NCI-H1436 treated with DMSO at 0.1 percent for 48 hours (cell line): ENCODE measurements at places on chromosomes 2 and 18.

DNA sequence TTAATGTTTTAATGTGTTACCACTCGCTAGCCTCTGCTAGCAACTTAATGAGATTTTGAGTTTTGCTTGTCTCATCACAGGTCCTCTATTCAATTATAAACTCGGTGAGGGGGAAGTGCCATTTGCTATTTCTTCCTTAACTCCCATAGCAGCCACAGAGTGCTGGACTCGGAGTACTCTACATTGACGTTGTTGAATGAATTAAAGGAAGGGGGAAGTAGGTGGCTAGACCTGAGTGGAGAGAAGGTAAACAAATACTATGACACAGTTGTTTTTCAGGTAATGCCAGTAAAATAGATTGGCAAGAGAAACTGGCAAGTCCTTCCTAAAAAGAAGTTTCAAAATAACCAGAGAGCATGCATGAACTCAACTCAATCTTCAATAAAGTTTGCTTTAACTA lies 339.3 kb downstream of the HRH4 start:
- DNase-seq = no peak

DNA sequence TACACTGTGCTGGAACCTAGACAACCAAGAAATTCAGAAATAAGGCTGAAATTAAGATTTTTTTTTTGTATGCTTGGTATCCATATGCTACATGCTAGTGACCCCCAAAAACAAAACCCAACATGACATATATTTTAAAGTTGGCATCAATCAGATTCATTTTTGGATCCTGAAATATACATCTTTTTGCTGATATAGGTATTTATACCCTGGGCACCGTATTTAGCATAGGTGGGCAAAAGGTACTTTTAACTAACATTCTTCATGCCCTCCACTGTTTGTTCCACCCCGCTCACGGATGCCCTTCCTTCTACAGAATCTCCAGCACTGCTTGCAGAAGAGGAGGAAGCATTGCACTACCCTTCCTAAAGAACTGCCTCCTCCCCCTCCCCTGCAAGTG lies 52.6 kb downstream of the SPOPL start:
- DNase-seq = no peak

- DNase-seq = no peak
These were observed 8.8 kb downstream of the PLCL1 start for GRCh38 chr2:197813093-197813787.

GRCh38 chr2:109131777-109132176 lies 2.8 kb downstream of the SH3RF3 start:
- DNase-seq = no peak

DNA sequence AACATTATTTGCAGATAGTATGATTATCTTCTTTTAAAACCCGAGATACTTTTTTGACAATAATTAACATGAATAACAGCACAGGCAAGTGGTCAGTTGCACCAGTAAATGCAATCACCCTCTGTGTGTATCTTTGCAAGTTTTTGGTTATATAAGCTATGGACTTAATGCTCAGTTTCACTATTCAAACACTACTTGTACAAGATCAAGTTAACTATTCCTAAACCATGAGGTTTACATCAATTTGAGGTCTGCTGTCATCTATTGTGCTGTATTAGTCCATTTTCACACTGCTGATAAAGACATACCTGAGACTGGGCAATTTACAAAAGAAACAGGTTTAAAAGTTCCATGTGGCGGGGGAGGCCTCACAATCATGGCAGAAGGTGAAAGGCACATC lies 323.2 kb downstream of the NR4A2 start:
- DNase-seq = no peak

- DNase-seq = no peak
These were observed 8.0 kb downstream of the SP100 start for GRCh38 chr2:230423851-230424458.

GRCh38 chr2:15941481-15941850 lies 1.1 kb downstream of the MYCN start:
- DNase-seq = no peak

GRCh38 chr2:62338111-62338510 lies 142.2 kb downstream of the B3GNT2 start:
- DNase-seq = no peak

DNA sequence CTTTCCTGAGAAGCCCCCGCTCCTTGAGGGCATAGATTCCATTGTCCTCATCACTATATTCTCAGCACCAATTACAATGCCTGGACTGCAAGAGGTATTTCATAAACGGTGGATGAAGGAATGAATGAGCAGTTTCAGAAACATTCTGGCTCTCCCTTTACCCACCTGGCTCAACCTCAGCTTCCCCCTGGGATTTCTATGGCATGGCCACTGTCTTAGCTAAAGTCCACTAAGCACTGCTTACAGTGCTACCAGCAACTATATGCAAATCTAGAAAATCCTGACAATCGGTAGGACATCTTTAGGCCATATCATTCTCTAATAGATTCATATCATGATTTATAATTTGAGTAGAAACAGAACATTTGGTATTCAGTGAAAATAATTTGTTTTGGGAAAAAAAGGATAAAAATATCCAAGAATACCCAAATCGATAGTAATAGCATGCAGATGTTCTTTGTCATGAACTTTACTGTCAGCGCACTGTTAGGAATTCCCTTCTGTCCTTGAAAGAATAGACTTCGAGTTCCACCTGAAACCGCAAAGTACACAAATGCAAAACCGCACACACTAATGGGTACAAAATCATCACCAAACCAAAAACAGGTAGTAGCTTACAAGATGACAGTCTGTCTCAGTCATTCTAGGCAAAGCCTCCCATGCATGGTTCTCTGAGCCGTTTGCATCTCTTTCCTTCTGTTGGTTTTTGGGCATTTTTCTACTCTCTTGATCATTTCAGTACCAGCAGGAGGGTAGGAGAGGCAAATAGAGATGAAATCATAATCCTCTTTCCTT lies 303.6 kb upstream of the ID2 start:
- DNase-seq = no peak

GRCh38 chr18:59569390-59569791 lies 127.8 kb downstream of the CCBE1 start:
- DNase-seq = no peak

GRCh38 chr18:55250768-55251173 lies 291.5 kb upstream of the CCDC68 start:
- DNase-seq = no peak

- no peak for DNase-seq
These were observed 12.9 kb upstream of the GEMIN6 start for GRCh38 chr2:38765149-38765548.

DNA sequence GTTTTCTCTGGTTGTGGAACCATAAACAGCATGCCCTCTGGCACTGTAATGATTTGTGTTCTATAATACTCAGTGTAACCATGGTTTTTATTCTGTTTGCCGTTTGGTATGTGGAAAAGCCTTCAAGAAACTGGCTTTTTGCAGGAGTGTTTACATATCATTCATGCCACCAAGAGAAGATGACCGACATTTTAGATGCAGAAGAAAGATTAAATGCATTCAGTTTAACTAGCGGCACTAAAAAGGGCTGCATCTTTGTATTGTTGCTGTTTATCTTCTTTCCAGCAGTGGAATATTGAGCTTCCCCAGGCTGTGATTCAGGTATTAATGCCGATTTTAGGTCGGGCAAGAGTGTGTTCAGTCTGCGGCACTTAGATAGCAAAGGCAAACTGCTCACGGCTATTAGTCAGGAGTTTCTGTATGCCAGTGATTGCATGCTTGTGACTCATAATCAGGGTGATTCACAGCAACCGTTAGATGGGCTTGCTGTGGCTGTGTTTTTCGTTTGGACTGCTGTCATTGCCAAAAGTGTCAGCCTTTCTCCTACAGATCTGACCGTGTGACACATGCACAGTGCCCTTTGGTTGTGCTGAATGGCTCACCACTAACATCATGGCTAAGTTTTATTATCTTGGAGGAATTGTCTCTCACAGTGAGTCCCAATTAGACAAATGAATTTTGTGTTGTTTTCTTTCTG lies 479.7 kb downstream of the PARD3B start:
- DNase-seq = no peak

DNA sequence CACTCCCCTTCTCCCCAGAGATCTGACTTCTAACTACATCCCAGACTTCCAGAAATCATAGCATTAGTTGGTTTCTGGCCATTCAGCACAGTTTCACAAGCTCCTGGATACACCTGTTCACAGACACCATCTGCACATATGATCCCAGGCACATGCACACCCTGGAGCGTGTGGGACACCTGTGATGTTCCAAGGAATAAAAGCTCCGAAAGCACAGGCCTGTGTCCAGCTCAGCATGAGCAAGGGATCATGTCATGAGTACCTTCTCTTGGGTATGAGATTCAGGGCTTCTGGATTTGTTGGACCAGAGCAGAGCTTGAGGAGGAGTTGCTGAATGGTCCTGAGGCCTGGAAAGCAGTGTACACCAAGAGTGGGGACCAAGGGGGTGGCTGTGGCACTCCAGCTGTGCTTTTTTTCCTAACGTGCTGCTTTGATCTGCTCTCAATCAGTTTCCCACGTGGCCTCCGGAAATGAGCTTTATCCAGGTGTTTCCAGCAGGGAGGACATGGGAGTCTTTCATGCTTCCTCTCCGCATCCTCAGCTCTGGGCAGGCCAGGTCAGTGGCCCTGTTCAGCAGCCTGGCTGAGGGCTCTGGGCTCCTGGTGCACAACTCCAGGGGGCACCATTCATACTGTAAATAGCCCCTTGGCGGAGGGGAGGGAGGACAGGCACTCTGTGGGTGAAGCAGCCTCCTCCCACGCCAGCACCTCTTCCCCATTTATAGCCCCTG lies 1.8 kb downstream of the DYSF start:
- no peak for DNase-seq

GRCh38 chr2:84858123-84858522 lies 22.8 kb downstream of the TRABD2A start:
- no peak for DNase-seq

DNA sequence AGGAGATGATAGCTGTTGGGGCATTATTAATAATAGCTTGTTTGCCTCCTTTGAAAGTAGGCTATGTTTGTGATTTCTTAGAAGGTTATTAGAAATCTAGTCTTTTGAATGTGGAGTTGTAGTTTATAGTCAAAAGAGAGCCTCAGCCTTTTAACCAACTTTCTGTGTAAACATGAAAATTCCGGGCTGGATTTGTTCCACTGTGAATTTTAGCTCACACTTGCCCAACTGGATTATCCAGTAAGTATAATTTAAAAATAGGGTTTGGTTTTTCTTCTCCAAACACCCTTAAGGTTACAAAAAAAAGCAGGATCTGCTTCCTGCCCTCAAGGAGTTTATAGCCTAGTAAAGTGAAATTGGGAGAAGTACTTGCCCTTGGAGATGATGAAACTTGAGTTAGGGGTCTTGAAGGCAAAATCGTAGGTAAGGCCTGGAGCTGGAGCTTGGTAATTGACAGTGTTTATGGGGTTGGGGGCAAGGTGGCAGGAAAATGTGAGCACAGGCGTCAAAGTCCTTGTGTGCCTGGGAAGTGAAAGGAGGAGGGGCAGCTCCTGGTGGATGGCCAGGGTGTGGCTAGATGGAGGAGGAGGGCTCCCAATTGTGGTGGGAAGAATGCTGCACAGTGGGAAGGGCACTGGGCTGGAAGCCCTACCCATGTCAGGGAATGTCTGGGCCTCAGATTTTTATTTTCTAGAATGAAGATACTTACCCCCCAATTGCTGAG lies 21.3 kb downstream of the ITGA6 start:
- DNase-seq = no peak

GRCh38 chr2:37357530-37357929 lies 13.1 kb downstream of the QPCT start:
- DNase-seq = no peak

GRCh38 chr2:189997016-189997415 lies 65.5 kb downstream of the MSTN start:
- no peak for DNase-seq

DNA sequence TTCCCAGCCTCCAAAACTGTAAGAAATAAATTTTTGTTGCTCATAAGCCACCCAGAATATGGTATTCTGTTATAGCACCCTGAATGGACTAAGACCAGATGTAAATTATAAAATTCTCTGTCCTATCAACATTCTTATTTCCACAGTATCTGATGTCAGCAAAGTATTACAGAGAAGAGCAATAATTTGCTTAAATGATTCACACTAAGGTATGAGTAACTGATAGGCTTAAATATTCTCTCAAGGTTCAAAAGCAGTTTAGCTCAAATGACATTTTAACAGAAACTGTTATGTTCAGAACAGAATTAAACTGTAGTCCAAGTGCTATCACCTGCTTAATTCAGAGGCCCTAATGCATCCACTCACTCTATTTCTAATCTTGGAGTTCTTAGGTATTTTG lies 12.8 kb downstream of the SESTD1 start:
- no peak for DNase-seq
